ENCODE measurements at places on chromosomes 2 and 18. TPM values are rescaled to one million over a fixed set of nuclear protein-coding genes. Genes with fewer than 3 reads are reported as not detected.

The CCDC150 gene
- total RNA-seq, result 4.4 TPM

The HRH4 gene
- total RNA-seq, result not detected

DNA sequence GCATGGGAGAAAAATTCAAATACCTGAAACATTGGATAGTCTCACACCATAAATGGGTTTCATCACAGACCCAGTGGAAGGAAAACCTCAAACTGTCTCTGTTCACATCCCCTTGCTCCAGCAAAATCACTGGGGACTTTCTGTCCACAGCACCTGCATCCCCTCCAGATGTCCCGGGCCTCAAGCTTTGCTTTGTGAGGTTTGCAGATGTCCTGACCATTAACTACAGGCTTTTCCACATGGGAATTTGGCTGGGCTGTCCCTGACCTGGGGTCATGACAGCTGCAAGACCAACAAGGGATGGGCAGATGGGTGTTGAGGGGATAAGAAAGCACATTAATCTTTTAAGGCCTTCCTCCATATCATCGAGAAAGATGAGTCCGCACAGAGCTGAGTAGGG lies 427.9 kb downstream of the TXNL1 start:
- DNase-seq, result no peak

GRCh38 chr2:108491848-108492247 lies 42.4 kb upstream of the LIMS1 start:
- DNase-seq, result no peak

The ERFE gene
- 25.3 TPM for total RNA-seq

DNA sequence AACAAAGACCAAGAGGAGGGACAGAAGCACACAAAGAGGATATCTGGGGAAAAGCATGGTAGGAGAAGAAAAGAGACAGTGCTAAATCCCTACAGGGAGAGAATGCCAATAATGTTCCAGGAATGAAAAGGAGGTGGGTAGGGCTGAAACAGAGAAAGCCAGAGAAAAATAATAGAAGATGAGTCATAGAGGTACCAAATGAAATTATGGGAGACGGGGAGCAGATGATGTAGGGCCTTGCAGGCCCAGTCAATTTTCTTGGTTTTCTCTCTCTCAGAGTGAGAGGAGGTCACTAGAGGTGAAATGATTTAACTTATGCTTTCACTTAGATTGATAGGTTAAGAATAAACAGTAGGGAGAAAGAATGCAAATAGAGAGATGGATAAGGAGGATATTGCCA lies 61.5 kb downstream of the RPRM start:
- DNase-seq, result peak; percentile 58

GRCh38 chr2:46486436-46486835 lies 7.1 kb downstream of the TMEM247 start:
- DNase-seq, result no peak

GRCh38 chr18:61352611-61353010 lies 19.4 kb downstream of the CDH20 start:
- no peak for DNase-seq

GRCh38 chr2:50178050-50178449 lies 853.9 kb downstream of the NRXN1 start:
- no peak for DNase-seq

DNA sequence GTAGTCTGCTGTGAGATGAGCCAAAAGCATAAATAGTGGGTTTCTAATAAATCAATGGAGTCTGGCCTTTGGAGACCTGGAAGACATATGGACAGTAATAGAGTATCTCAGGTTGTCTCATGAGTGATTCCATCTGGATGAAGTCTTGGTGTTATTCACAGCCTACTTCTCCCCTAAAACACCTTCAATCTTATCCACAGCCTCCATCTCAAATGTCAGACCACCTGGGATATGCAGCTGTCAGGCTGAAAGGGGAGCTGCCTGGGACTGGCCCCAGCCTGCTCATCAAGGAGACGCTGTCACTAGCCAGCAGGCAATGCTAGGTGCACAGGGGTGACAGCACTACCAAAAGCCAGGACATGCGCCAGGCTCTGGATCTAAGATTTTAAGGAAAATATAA lies 684.0 kb upstream of the ZEB2 start:
- no peak for DNase-seq

- DNase-seq, result no peak
Observed at GRCh38 chr2:52356556-52356955, 1324.6 kb upstream of the NRXN1 start.

The L3MBTL4 gene
- not detected for total RNA-seq

The MC5R gene
- total RNA-seq, result 6.7 TPM

DNA sequence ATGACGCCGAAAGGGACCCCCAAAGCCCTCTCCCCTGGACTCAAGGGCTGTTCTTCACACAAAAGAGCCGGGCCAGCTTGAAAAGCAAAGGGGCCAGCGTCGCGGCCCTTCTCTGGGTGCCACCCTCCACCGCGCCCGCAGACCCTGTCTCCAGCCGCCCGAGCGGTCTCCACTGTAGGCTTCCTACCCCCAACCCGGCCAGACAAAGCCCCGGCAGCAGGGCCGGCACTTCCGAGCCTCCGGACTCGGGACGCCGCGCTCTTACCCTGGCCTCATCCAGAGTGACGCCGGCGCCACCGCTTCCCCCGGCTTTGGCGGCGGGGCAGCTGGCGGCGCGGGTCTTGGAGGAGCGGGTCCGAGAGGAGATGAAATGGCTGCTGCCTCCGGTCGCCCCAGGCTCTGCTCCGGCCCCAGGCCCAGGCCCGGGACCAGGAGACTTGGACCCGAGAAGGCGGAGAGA lies 603 bp downstream of the ATAD2B start:
- no peak for DNase-seq

All from A172 (cell line).